ENCODE measurements at places on chromosomes 16 and 17.

DNA sequence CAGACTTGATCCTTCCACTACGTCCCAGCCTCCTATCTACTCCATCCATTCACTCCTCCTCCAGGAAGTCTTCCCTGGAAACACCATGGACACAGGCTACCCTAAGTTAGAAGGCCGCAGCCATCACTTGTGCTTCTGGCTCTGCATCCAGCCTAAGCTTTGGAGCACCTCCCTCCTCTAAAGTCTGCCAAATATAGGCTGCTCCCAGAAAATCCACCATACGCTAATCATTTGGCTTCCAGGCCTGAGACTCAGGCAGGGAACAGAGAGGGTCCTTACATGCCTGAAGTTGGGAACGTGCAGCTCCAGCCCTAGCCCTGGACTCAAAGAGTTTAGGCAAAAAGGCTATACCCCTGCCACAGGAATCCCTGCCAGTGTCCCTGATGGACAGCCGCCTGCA, 6.7 kb downstream of the PCGF2 start:
- DNase-seq: no peak

DNA sequence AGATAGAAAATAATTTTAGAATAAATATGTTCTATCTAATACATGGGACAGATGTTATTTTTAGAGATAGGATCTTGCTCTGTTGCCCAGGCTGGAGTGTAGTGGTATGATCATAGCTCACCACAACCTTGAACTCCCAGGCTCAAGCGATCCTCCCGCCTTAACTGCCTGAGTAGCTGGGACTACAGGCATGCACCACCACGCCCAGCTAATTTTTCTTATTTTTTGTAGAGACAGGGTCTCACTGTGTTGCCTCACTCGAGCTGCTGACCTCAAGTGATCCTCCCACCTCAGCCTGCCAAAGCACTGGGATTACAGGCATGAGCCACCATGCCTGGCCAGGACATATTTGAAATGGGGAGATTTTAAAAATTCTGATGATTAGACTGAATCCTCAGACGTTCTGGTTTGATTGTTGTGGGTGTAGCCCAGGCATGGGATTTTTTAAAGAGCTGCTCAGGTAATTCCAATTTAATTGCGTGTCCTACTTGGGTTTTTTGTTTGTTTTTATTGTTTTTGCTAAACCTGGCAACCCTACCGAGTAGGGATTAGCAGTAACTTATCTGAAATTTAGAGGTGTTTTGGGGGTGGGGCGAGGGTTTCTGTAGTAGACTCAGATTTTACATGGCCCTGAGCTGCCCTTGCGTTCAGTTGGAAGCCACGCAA, 142.9 kb downstream of the RAB11FIP4 start:
- no peak for DNase-seq

DNA sequence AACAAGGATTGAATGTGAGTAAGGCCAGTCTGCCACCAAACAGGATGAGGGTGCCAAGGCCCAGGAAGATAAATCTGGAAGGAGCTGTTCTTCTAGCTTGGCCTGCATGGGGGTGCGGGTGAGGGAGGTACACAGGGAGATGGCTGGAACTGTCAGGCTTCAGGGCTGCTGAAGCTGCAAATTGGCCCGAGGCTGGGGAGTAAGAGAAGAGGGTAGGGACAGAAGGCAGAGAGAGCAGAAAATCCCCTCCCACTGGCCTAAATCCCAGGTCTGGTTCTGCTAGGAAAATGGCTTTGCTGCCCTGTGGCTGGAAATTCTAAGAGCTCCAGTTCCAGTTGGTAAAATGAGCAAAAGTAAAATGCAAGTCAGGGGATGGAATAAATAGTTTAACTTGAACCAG, 87.9 kb downstream of the CCDC182 start:
- no peak for DNase-seq

GRCh38 chr17:79854080-79855060, 15.1 kb upstream of the CBX4 start:
- no peak for DNase-seq

All from left cardiac atrium (tissue), 4 donors.